ENCODE measurements at places on chromosomes 1 and 21. TPM values are rescaled to one million over a fixed set of nuclear protein-coding genes. Genes with fewer than 3 reads are reported as not detected.

The ADORA3 gene
- 1.2 TPM for polyA plus RNA-seq

The NBPF4 gene
- polyA plus RNA-seq = not detected

DNA sequence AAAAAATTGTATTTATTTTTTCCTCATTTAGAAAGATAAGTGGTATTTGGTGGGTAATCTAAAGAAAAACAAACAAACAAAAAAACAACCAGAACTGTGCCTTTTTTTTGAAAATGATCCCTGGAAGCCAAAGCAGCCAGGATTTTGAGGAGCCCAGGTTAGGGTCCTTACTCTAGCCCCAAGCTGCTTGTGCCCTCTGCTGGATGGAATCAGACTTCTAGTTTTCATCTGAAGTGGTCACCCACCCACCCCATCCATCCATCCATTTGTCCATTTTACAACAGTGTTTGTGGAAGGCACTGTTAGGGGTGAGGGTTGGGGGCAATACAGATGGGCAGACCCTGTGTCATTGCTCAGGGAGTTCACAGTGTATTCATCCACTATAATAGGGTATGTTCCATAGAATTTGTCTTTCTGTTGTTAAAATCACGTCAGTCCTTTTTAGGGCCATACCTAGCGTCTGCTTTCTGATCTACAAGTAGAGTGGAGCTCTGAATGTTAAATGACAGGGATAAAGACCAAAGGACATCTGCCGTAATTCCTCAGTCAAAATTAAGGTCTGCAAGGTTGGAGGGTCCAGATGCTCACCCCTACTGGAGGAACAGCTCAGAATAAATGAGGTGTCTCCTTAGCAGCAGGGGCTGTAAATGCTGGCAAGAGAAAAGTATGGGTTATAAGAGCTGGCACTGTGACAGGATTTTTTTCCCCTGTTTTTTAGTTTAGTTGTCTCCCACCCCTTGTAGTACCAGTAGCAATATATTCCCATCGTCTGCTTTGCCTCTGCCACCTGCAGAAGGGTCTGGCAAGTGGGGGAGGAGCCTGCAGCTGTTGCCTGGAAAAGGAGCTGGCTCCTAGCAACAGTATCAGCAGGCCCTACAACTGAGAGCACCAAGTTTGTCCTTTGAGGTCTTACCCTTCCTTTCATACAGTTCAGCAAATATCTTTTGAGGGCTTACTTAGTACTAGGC is 3.2 kb downstream of the LRRC42 start:
- H3K4me1 ChIP-seq = peaks cover 15% of the 10 kb centered on the region
- H3K27me3 ChIP-seq = no peaks in the 10 kb centered on the region
- peaks cover 11% of the 10 kb centered on the region for H3K36me3 ChIP-seq
- no peak overlapping the region for H3K27ac ChIP-seq
- no peak for DNase-seq

- H3K27ac ChIP-seq = no peak overlapping the region
- H3K27me3 ChIP-seq = no peaks in the 10 kb centered on the region
- no peak overlapping the region for H3K4me3 ChIP-seq
- H3K36me3 ChIP-seq = no peaks in the 10 kb centered on the region
- no peaks in the 10 kb centered on the region for H3K4me1 ChIP-seq
Observed at GRCh38 chr1:25198663-25199252, 33.5 kb downstream of the SYF2 start.

GRCh38 chr1:204641936-204642335 is 43.6 kb downstream of the LRRN2 start:
- no peak overlapping the region for H3K27ac ChIP-seq
- no peak overlapping the region for H3K4me3 ChIP-seq
- H3K27me3 ChIP-seq = no peaks in the 10 kb centered on the region
- no peaks in the 10 kb centered on the region for H3K36me3 ChIP-seq
- no peaks in the 10 kb centered on the region for H3K4me1 ChIP-seq

The DMBX1 gene
- polyA plus RNA-seq = not detected

DNA sequence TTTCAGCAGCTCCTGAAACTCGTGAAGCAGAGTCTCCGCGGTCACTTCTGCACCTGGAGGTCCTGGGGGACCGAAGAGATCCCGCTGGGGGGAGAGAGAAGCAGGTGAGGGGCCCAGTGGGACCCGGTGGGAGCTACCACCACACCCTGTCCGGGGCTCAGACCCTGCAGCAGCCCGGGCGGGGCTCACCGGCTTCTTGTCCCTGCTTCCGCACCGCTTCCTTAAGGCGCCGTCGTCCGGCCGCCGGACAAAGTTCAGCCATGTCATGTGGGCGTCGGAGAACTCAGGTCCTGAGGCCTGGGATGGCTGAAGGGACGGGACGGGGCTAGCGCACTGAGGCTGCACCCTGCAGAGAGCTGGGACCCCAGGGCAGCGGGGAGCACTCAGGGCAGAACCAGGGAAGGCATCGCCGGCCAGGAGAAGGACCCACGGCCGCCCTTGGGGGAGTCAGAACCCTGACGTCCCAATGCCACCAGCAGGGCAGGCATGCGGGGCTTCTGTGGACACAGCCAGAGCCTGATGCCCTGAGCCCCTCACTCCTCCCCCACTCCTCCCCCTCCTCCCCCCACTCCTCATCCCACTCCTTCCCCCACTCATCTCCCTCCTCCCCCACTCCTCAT is 2.2 kb downstream of the C1QTNF12 start:
- H3K27me3 ChIP-seq = peaks cover 23% of the 10 kb centered on the region
- H3K36me3 ChIP-seq = no peaks in the 10 kb centered on the region
- H3K4me3 ChIP-seq = no peak overlapping the region
- no peaks in the 10 kb centered on the region for H3K4me1 ChIP-seq
- no peak for DNase-seq

DNA sequence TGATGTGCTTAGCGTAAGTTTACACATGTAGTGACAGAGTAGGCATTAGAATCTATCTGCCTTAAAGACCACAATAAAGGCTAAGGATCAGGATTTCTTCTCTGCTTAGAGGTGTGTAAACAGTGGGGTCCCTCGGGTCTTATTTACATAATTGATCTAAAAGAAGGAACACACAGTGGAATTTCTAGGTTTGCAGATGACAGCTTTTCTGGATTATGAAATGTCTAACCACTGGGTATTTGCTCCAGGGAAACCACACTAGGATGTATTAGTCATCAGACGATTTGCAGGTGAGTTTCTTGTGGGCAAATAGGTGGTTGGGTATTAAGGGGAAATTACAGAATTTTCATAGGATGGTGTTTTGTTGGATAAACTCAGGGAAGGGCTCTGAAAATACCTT is 5.8 kb downstream of the LRRC8D start:
- no peak overlapping the region for H3K27ac ChIP-seq
- H3K4me3 ChIP-seq = no peak overlapping the region
- peak; percentile 22 for DNase-seq

GRCh38 chr1:26983863-26984262 is 9.6 kb upstream of the TRNP1 start:
- no peaks in the 10 kb centered on the region for H3K4me1 ChIP-seq
- no peak overlapping the region for H3K4me3 ChIP-seq
- peaks cover 4% of the 10 kb centered on the region for H3K27me3 ChIP-seq

The ASAP3 gene
- 0.27 TPM for polyA plus RNA-seq

The KCNK1 gene
- not detected for polyA plus RNA-seq

- no peaks in the 10 kb centered on the region for H3K36me3 ChIP-seq
- no peak overlapping the region for H3K4me3 ChIP-seq
- peaks cover 20% of the 10 kb centered on the region for H3K4me1 ChIP-seq
Observed at GRCh38 chr1:94095112-94095637, 25.8 kb downstream of the ABCA4 start.

DNA sequence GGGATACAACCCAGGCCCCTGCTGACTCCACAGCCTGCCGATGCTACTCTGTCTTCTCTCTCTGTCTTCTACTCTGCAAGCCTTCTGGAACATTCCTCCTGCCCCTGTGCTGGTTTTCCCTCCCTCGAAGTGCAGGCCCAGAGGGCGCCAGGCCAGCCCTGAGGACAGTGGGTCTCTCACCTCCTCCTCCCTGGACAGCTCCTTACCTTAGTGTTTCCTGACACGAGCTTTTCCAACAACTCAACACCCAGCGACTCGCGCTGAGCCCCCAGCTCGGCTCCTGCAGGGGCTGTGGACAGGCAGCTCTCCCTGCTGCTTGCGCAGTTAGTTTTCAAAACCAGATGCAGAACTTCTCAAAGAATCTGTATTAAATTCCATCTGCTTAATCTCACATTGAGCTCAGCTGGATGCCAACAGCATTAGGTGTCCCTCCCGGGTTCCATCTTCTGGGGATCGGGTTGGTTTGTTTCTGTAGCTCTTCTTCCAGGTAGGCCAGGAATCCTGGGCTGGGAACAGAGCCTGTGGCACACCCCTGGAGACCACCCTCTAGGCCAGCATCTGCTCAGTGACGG is 54.2 kb downstream of the PTPRU start:
- H3K27me3 ChIP-seq = no peaks in the 10 kb centered on the region
- DNase-seq = no peak
- H3K4me1 ChIP-seq = no peaks in the 10 kb centered on the region
- H3K27ac ChIP-seq = no peak overlapping the region
- H3K4me3 ChIP-seq = no peak overlapping the region
- no peaks in the 10 kb centered on the region for H3K36me3 ChIP-seq

GRCh38 chr1:153490272-153491051 is 30.0 kb upstream of the S100A7 start:
- no peak overlapping the region for H3K4me3 ChIP-seq
- peaks cover 17% of the 10 kb centered on the region for H3K4me1 ChIP-seq
- no peaks in the 10 kb centered on the region for H3K27me3 ChIP-seq
- DNase-seq = peak; percentile 80

DNA sequence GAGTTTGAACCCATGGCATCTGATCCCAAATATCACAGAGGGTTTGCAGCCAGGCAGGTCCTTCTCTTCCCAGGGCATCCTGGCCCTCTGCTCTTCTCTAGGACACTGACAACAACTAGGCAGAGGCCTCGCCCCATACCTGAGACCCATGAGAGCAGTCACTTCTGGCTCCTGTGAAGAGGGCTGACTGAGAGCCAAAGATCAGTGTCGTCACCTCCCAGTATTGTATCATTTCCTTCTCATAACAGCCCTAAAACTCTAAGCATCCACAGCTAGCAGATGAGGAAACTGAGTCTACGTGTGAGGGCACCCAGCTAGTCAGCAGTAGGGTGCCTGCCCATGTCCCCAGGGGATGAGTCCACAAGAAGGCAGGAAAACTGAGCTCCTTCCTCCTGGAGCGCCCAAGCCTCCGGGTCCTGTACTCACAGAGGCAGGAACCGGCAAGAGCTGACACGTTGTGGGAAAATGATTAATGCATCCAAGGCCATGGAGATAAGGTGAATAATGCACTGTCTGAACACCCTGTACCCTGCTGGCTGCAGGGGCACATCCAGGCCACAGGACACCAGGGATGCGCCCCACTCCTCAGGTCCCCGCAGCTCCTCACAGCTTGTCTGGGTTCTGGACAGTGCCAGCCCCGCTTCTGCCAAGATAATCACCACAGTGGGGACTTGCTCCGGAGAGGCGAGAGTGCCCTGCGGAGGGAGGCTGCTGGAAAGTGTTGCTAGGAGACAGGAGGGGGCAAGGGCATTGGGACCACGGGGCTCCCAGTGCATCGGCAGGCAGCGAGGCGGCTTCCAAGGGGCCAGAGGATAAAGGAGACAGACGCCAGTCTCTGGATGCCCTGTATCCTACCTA is 340.0 kb downstream of the NPHP4 start:
- no peaks in the 10 kb centered on the region for H3K27me3 ChIP-seq
- H3K27ac ChIP-seq = no peak overlapping the region
- H3K4me1 ChIP-seq = no peaks in the 10 kb centered on the region

The CCDC28B gene
- polyA plus RNA-seq = 5.6 TPM

Measured in CD14-positive monocyte (primary cell).